ENCODE measurements at places on chromosomes 7 and 10.

GRCh38 chr7:7566651-7567611, at the start of gene MIOS:
Gene MIOS, plus strand, starts transcription at chr7:7566884. Its CDS starts 5,592 bp downstream, at chr7:7572476.
- peak; percentile 96 for DNase-seq

DNA sequence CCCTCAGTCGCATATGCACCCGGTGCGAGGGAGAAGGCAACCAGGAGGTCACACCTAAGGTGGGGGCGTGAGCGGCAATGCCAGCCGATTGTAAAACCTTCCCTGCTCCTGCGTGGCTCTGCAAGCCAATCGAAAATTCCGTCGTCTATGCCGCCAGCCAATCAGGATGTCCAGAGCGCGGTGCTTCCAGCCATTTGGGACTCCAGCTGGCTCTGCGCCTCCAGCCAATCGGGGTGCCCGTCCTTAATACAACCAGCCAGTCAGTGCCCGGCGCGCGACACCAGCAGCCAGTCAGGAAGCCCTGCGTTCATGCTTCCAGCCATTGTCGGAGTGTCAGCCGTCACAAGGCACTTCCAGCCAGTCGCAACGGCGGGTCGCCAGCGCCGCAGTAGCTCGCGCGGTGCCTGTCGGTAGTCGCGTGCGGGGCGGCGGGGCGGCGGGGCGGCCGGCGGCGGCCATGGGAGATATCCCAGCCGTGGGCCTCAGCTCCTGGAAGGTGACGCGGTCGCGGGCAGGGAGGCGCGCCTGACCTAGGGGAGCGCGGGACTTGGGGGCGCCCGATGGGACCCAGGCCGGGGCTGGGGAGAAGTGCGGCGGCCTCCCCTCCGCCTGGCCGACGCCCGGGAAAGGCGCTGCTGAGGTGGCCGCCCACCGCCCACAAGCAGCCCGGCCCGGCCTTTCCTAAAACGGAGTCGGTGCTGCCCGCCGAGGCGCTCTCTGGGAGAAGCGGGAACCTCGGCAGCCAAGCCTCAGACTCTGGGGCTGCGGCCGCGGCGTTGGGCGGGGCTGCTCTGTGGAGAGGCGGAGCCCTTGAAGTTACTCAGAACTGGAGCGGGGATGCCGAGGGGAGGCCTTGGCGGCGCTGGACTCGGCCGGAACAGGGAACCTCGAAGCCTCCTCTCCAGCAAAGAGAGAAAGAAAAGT, at the start of gene AKR1E2:
AKR1E2 (plus strand) TSS at position 340 of the 924 bp plus-strand sequence; CDS start at position 458, 118 bp downstream.
- peak; percentile 90 for DNase-seq

- DNase-seq = peak; percentile 79
These were observed 1.0 kb upstream of the EPHB6 start for GRCh38 chr7:142853739-142854371.

DNA sequence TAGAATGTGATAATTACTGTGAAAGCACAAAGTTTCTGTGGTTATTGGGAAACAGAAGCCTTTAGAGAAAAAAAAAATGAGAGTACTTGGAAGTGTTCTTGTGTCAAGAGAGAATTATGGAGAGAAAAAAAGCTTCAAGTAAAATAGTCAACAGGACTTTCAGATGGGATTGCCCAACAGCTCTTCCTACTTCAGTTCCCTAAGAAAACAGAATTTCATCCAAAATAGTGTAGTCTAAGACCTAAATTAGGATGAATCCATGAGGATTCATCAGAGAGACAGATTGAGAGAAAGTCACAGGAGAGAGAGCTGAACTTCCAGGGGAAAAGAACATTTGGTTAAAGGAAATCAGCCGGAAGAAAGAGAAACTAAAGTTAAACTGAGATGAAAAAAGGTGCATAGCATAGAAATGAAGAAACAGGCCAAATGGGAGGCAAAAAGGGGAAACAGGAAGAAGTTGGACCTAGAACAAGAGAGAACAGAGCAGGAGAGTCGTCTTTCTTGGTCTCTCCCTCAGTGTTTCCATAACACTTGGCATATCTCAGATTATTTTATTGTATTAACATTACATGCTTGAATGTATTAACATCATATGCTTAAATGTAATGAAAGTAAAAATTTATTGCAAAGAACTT, 2.5 kb downstream of the SCIN start:
- DNase-seq = no peak

GRCh38 chr7:106042196-106042611, 69.9 kb downstream of the SYPL1 start:
- DNase-seq = no peak

- no peak for DNase-seq
These were observed 49.2 kb downstream of the TACR2 start for GRCh38 chr10:69367469-69367868.

DNA sequence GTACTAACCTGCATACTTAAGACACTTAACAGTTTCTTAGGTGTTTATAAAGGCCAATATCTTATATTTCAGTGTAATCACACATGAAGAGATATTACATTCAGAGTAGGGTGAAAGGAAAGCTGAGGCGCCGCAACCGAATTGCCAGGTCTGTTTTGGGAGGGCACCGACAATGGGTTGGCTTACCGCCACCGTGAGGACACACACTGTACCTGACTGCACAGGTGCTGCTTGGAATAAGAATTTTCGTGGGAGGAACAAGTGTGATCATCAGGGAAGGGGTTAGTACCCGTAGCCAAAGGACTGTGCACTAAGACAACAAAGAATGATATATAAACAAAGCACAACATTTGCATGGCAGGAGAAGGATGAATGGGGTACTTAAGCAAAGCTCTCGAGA, 591.8 kb downstream of the SUGCT start:
- DNase-seq = no peak

DNA sequence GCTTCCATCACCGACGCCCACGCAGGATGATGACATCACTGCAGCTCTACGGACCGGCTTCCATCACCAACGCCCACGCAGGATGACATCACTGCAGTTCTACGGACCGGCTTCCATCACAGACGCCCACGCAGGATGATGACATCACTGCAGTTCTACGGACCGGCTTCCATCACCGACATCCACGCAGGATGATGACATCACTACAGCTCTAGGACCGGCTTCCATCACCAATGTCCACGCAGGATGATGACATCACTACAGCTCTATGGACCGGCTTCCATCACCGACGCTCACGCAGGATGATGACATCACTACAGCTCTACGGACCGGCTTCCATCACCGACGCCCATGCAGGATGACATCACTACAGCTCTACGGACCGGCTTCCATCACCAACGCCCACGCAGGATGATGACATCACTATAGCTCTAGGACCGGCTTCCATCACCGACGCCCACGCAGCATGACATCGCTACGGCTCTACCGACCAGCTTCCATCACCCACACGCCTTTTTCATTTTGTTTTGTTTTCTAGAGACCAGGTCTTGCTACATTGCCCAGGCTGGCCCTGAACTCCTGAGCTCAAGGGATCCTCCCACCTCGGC, 29.5 kb downstream of the GPER1 start:
- no peak for DNase-seq
